Activated CD4-positive, alpha-beta T cell treated with anti-CD3 and anti-CD28 coated beads, Interleukin-2, amount 10 ng/mL, durations not matched to agents 24 days and 14 days (primary cell): ENCODE measurements at places on chromosomes 4 and X. TPM values are rescaled to one million over a fixed set of nuclear protein-coding genes. Genes with fewer than 3 reads are reported as not detected.

Gene VGLL1
- not detected in 2 replicates for total RNA-seq

Gene AVPR2
- not detected in 2 replicates for total RNA-seq

Gene CDS1
- not detected in 2 replicates for total RNA-seq

Gene GATA1
- total RNA-seq, result not detected in 2 replicates

Gene KLB
- total RNA-seq, result not detected in 2 replicates

Gene ATOH1
- not detected in 2 replicates for total RNA-seq

Gene TSPAN7
- total RNA-seq, result 0.19 TPM in 1 of 2 replicates, not detected in the other

Gene SPIN4
- 4.9 and 5.3 TPM in 2 replicates for total RNA-seq

Gene HADH
- total RNA-seq, result 37.2 and 41.4 TPM in 2 replicates

Gene FAM47E
- not detected in 2 replicates for total RNA-seq

Gene MEPE
- not detected in 2 replicates for total RNA-seq

Gene SLC25A31
- not detected in 2 replicates for total RNA-seq

Gene GABRB1
- not detected in 2 replicates for total RNA-seq

Gene CHRDL1
- not detected in 2 replicates for total RNA-seq

Gene CT45A1
- not detected in 2 replicates for total RNA-seq

Gene RBM10
- 64.3 and 64.6 TPM in 2 replicates for total RNA-seq

Gene PDZD4
- total RNA-seq, result 0.26 and 0.58 TPM in 2 replicates

Gene ZNF732
- total RNA-seq, result not detected in 2 replicates

Gene CT45A2
- total RNA-seq, result not detected in 2 replicates

Gene PITX2
- 0.09 TPM in 1 of 2 replicates, not detected in the other for total RNA-seq
